ENCODE measurements at places on chromosomes 11 and 22.

DNA sequence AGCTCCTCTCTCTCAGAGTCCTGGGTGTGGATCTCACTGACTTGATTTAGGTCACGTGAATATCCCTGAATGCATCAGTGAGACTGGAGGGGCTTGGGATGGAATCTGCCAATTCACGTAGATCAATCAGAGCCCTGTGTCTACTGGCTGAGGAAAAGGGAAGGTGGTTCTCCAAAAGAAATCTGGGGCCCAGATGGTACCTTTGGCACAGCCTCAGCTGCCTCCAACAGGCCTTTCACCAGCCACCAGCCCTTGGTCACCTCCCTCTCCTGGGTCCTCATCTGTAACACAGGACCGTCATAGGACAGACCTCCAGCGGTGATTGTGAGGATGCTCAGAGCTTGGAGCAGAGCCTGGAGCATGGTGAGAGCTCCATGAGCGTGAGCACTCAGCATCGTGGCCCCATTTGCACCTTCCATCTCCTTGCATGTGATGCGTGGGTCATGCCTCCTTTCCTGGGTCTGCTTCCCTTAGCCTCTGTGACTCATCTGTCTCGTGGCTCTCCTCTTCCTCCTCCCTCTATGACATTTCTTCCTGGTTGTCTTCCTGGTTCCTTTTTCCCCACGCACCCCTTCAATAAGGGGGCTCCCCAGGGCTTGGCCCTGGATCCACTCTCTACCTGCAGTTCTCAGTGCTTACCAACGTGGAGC lies 7.5 kb upstream of the MIEF1 start:
- no peak for DNase-seq

- no peak for DNase-seq
Measured at GRCh38 chr11:105935791-105936190, 86.2 kb downstream of the MSANTD4 start.

- no peak for DNase-seq
Measured at GRCh38 chr11:127564810-127565209, 564.2 kb upstream of the KIRREL3 start.

GRCh38 chr22:21622011-21622918 lies 7.6 kb downstream of the YDJC start:
- DNase-seq: no peak

- DNase-seq: no peak
Measured at GRCh38 chr11:27977527-27977926, 130.4 kb downstream of the KIF18A start.

- DNase-seq: no peak
Measured at GRCh38 chr11:113666584-113666983, 39.5 kb downstream of the TMPRSS5 start.

GRCh38 chr11:79381036-79381435 lies 59.8 kb downstream of the TENM4 start:
- no peak for DNase-seq

GRCh38 chr22:26082866-26083265 lies 86.4 kb upstream of the SEZ6L start:
- DNase-seq: no peak
